Right renal cortex interstitium (tissue), 3 donors: ENCODE measurements at places on chromosomes 16 and 17. TPM values are rescaled to one million over a fixed set of nuclear protein-coding genes. Genes with fewer than 3 reads are reported as not detected.

The RMI2 gene
- 26.7 TPM for polyA plus RNA-seq

The RAB40B gene
- 15.1 TPM for polyA plus RNA-seq

The TBC1D3D gene
- polyA plus RNA-seq: not detected

The DLX4 gene
- polyA plus RNA-seq: 0.61 TPM

The PRMT7 gene
- polyA plus RNA-seq: 46.2 TPM

The NMT1 gene
- 70.6 TPM for polyA plus RNA-seq

The ZNF205 gene
- polyA plus RNA-seq: 14.6 TPM

The TMC8 gene
- polyA plus RNA-seq: 0.97 TPM

The MIEN1 gene
- 31.7 TPM for polyA plus RNA-seq

The LITAFD gene
- not detected for polyA plus RNA-seq

The EFCAB5 gene
- polyA plus RNA-seq: 3.0 TPM

GRCh38 chr16:47928008-47928407 lies 227.8 kb downstream of the ABCC12 start:
- DNase-seq: no peak

DNA sequence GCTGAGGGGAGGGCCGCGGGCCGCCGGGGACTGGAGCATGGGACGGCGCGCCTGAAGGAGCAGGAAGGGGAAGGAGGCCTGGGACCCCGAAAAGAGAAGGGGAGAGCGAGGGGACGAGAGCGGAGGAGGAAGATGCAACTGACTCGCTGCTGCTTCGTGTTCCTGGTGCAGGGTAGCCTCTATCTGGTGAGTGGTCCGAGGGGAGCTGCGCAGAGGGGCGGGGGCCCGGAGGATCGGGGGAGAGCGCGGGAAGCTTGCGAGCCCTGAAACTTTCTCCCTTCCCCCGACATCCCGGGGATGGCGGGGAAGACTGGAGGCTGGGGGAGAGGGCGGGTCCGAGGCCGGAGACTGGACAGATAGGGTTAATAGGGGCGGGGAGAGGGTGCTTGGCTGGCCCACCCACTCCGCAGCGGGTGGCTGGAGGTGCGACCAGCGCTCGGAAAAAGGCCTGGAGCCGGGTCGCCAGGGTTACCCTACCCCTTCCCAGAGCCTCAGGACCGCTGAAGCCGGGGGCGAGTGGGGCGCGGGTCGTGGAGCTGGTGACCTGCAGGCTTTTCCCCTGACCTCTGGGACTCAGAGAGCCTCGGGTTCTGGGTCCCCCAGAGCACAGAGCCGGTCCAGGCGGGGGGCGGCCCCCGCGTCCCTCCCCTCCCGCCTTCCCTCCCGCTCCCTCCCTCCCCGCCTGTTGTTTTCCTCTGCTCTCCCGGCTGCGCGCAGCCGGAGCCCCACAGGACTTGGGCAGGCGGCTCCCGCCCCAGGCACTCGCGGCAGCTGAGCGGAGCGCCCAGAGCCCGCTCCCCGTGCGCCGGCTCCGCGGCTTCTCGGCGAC lies 631 bp downstream of the NXPH3 start:
- no peak for DNase-seq

GRCh38 chr16:27746076-27746855 lies 196.3 kb downstream of the KATNIP start:
- DNase-seq: no peak

GRCh38 chr17:12509801-12510200 lies 155.9 kb upstream of the MYOCD start:
- DNase-seq: no peak

DNA sequence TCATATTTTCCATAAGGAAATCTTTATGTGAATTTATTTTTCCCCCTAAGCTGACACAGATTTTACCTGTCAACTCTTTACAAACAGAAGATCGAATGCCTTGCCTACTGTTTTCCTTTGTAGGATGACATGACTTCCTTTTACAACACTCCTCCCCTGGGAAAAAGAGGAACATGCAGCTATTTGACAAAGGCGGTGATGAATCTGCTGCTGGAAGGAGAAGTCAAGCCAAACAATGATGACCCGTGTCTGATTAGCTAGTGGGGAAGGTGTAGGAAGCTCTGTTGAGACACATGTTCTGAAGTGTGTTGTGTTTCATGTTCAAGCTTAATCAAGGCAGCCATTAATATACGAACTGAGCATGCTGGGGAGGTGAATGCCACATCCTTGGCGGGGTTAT lies 238.0 kb downstream of the PHKB start:
- no peak for DNase-seq

- no peak for DNase-seq
Observed at GRCh38 chr17:75238684-75239191, 22.7 kb downstream of the GGA3 start.

GRCh38 chr16:88737298-88738150 lies 31.2 kb downstream of the CTU2 start:
- DNase-seq: no peak

- no peak for DNase-seq
Observed at GRCh38 chr16:1654505-1655268, 23.4 kb upstream of the JPT2 start.

DNA sequence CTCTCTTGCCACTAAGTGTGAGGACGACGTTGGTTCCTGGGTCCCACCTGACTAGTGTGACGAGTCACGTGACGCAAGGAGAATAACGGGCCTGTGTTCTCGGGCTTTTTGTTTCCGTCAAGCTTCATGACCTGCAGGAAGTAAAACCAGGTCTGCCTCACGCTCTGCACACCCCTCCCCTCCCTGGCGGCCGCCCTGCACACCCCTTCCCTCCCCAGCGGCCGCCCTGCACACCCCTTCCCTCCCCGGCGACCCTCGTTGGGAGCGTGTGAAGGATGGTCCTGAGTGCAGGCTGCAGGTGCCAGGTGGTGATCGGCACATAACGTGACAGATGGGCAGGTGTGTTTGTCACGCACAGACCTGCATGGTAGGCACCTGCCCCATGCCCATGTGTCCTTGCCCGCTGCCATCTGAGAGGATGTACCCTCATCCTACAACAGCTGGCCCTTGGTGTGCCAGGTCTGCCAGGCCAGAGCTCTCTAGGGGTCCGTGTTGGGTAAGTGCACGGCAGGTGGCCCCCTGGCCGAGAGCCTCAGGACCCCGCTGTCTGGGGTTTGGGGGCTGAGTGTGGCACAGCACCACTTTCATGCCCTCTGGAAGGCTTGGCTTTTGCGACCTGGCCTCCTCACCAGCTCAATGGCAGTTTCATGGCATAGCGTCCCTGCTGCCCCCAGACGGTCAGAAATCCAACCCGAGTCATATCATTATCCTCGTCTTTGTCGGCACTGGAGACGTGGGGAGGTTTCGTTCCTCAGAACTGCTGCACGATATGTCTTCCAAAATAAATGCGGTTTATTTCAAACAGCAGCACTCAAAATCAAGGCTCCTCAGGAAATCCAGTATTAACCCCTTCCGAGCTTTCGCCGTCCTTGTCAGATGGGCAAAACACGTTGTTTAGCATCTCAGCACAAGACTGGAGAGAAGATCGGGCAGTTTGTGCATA lies 191.8 kb upstream of the CHMP6 start:
- no peak for DNase-seq

DNA sequence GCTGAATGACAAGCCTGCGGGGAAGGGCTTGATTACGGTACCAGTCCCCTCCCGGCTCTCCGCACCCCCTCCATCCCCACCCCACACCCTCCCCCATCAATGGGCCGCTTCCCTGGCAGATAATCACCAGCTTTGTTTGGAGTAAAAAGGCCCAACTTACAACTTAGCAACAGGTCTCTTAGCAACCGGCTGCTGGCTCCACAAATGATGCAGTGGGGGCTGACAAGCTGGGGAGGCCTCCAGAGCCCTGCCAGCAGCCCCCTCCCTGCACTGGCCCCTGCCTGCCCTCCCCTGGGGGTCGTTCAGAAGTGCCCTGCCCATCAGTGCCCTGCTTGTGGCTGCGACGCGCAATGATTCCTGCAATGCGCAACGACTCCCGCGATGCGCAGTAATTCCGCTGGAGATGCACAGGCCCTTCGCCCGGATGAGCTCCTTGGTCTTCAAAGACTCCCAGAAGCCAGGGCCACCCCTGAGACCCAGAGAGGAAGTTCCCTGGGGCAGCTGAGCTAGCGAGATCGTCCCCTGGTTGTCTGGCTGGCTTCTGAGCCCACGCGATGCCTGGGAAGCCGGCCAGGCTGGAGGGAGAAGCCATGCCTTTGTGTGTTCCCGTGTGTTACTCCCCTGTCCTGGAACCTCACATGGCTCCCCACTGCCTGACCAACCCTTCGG lies 23.3 kb downstream of the CPNE2 start:
- no peak for DNase-seq

GRCh38 chr17:61065263-61065773 lies 334.3 kb upstream of the TBX2 start:
- no peak for DNase-seq

DNA sequence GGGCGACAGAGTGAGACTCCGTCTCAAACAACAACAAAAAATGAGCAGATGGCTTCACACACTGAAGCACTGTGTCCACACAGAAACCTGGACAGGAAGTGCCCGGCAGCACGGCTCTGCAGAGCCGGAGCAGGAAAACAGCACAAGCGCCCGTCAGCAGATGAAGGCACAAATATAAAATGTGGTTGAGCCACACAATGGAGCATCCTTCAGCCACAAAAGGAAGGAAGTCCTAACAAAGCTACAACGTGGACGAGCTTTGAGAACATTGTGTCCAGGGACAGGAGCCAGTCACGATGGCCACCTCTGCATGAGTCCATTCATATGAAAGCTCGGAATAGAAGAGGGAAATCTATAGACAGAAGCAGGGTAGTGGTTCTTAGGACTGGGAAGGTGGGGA lies 15.7 kb downstream of the RHBDF2 start:
- no peak for DNase-seq

GRCh38 chr16:75351183-75351582 lies 82.1 kb downstream of the CFDP1 start:
- DNase-seq: no peak

DNA sequence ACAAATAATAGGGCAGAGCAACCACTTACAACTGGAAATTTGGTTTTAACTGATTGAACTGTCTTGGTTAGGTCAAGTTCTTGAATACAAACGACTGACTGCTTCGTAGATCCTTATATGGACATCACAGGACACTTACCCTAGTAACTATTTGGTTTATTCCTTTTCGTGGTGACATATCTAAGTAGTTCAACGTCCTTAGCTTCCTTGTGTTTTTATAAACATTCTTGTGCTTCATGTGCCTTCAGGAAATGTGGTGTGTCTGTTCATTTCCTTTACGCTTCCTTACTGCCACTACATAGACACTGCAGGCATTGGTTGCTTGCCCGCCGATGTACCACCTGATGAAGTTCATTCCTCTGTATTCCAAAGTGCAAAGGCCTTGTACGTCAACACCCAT lies 59.3 kb downstream of the USP10 start:
- DNase-seq: no peak
